ENCODE measurements at places on chromosomes 12 and 14. TPM values are rescaled to one million over a fixed set of nuclear protein-coding genes. Genes with fewer than 3 reads are reported as not detected.
A peak's percentile ranks its signal among the peaks of the same experiment; 100 is the strongest.

DNA sequence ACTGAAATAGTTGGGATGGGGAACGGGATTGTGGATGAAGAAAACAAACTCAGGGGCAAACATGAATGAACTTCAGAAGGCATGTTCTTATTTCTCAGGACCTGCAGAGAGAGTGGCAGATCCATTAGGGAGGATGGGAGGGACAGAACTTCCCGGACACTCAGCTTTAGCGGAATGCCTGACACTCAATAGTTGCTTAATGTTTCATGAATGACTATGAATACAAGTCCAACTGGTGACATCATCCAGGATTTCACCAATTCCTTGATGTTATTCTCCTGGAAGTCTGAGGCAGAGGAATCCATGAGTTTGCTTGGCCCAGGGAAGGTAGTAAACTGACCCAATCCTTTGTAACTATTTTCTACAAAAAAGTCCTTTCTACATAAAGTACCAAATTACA is 37.8 kb upstream of the LRRC10 start:
- no peak for DNase-seq

DNA sequence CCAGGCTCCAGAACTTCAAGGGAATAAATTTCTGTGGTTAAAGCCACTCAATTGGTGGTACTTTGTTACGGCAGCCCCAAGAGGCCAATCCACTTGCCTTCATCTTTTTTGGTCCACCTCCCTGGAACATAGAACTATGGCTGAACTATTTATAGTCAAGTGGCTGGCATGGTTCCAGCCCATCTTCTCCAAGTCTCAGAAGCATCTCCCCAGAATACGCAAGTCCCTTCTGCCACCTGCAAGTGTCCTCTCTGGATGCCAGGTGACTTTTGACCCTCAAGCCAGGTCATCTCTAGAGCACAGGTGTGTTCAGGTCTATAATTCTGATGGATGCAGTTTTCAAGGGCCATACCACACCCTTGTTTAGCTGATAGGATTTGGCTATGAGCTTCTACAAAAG is 371.5 kb downstream of the AACS start:
- DNase-seq: no peak

GRCh38 chr12:41967668-41968500 is 176.8 kb downstream of the GXYLT1 start:
- DNase-seq: no peak

The DEGS2 gene
- polyA plus RNA-seq: 1.1 TPM

DNA sequence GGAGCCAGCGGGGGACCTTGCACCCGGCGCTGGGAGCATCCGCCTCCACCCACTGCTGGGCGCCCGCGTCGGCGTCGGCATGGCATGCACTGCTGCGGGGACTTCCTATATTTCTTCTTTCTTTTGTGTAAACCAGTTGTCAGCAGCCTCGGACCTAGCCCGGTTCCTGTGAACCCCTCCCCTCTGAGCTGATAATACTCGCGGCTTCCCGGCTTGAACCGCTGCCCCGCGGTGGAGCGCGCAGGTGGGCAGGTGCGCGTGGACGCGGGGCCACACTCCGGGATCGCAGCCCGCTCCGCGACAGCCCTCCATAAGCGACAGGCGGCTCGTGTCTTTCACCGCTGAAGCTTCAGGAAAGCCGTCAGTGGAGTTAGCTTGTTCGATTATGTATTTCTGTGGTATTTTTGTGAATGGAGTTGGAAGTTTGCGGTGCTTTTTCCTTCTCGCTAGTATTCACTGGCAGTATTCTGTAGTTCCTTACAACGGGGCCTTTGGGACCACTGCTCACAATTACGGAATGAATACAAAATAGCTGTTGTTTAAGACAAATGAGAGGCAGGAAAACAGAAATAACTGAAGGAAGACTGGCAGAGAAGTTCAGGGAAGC is 870 bp downstream of the BMAL2 start:
- DNase-seq: no peak

The SERPINA10 gene
- polyA plus RNA-seq: 0.03 TPM

The C12orf60 gene
- polyA plus RNA-seq: 1.1 TPM

GRCh38 chr12:74999474-74999873 is 210.2 kb downstream of the KCNC2 start:
- DNase-seq: no peak

DNA sequence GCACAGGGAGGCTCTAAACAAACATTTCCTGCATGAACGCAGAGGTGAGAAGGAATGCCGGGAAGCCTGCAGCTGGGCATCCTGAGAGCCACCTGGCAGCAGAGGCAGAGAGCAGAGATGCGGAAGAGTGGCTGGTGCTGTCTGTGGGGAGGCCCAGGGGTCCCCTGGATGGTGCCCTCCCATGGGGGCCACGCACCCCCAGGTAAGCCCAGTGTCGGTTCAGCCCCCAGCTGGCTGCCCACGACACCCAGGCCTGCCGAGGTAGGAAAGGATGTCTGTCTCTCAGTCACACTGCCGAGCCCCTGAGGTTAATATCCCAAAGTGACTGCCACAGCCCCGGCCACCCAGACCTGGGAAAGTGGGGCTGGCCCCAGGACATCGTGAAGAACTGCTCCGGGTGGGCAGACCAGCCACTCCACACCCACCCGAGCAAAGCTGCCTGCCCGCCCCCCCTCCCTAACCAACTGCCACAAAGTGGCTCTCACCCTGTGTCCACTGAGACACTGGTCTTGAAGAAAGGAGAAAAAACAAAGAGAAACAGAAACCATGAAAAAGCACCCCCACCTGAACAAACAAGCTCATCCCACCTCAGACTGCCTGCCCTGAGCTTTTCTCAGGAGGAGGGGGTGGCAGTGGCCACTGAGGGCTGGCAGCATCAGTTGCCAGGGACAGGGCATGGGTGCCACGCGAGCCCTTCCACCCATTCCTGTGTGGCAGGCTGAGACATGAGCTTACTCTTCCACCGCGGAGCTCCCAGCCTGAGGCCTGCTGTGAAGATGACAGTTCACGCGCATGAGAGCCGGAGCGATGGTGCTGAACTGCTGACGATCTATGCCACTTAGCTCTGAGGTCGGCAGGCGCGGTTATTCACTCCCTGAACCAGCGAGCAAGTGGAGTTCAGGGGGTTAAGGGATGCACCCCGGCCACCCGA is 40.8 kb downstream of the CCDC88C start:
- DNase-seq: no peak

The GLI1 gene
- 11.2 TPM for polyA plus RNA-seq

GRCh38 chr12:88944397-88944796 is 364.1 kb upstream of the KITLG start:
- DNase-seq: no peak

- DNase-seq: no peak
These were observed 35.5 kb upstream of the SOCS2 start for GRCh38 chr12:93536766-93537488.

The TMEM253 gene
- polyA plus RNA-seq: 0.62 TPM

DNA sequence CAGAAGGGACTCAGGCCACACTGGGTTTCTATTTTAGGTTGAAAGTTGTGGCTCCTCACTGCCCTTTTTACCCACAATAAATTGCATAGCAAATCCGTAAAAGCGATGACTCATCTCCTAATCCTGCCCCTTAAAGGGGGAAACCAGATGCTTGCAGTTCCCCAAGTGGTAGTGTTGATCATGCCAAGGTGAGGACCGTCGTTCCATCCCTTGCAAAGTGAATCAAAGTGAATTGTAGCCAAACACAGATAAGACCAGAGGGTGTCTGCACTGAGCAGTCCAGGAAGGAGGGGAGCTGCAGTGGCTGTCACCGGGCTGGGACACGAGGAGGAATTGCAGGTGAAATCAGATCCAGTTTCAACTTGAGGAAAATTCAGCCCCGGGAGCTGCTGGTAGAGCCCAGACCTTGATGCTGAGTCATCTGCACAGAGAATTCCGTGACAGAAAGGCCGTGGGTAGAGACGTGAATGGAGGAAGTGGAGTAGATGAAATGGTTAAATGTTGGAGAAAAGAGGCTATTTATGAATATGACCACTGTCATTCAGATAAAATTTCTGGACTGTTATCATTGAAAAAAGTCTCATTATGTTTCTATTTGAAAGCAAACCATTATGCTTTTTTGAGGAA is 44.2 kb upstream of the MMP17 start:
- no peak for DNase-seq

The MEG3 gene
- 6,363 TPM for polyA plus RNA-seq

- DNase-seq: no peak
These were observed 18.9 kb upstream of the SYNDIG1L start for GRCh38 chr14:74444866-74445265.

- no peak for DNase-seq
These were observed 778 bp upstream of the C1R start for GRCh38 chr12:7092986-7093460.

DNA sequence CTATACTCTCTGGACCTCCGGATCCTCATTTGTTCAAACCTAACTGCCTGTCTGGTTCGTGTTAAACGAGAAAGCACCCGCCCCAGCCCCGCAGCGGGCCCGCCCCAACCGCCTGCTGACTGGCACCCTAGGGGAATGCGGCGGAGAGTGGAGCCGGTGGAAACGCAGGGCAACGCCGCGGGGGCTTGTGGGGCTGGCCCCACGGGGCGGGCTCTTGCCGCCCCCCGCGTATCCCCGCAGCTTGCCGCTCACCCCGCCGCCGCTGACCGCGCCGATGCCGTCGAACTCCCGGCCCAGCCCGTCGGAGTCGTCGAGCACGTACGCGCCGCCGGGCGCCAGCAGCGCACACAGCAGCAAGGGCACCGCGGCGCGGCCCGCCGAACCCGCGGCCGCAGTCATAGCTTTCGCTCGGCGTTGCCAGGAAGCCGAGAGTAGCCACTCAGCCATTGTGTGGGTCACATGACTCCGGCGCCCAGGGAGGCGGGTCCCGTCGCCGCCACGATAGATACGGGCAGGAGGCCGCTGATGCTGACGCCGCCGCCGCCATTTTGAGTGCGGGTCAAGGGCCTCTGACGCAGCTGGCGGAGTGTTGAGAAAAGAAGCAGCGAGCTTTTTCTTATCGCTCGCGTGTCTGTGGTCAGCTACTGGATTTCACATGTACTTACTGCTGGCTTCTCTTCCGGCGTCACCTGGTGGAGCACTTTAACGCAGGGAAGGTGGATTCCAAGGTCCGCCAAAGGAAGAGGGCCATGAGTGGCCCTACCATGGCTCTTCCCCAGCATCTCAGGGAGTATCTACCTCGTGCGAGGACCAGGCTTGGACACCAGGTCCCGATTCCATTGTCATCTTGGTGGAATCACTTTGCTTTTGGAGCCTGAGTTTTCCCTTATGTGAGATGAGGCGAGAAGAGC is at the start of gene GALC:
Gene GALC, minus strand, starts transcription at position 465 of the 911 bp plus-strand sequence. Its CDS starts 18 bp downstream, at position 447.
- peak; percentile 61 for DNase-seq

- no peak for DNase-seq
These were observed 9.2 kb upstream of the IKZF4 start for GRCh38 chr12:56011509-56012090.

DNA sequence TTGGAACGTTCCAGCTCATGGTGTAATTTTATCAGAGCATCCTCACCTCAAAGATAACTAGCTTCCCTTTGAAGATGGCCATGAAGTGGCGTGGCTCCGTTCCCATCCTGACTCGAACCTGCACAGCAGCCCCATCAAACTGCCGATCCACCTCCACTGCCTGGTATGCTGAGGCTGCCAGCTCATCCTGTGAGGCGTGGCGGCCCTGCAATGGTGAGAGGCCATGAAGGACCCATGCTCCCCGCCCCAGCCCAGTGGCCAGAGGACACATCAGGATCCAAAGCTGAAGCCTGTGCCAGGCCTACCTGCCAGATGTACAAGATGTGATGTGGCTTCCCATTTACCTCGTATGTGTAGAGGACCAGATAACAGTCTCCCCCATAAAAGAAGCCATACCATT is 11.2 kb downstream of the AVIL start:
- no peak for DNase-seq

DNA sequence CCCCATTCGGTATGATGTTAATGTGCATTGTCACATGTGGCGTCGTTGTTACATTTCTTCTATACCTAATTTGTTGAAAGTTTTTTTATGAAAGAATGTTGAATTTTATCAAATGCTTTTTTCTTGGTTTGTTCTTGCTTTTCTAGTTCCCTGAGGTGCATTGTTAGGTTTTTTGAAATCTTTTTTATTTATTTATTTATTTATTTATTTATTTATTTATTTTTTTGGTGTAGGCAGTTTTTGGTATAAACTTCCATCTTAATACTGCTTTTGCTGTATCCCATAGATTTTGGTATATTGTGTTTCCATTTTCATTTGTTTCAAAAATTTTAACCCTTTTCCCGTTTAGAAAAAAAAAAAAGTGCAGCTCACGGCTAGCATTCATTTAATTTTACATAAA is 121.1 kb upstream of the HMGA2 start:
- DNase-seq: no peak

GRCh38 chr12:89280833-89281538 is 71.3 kb downstream of the DUSP6 start:
- DNase-seq: no peak

DNA sequence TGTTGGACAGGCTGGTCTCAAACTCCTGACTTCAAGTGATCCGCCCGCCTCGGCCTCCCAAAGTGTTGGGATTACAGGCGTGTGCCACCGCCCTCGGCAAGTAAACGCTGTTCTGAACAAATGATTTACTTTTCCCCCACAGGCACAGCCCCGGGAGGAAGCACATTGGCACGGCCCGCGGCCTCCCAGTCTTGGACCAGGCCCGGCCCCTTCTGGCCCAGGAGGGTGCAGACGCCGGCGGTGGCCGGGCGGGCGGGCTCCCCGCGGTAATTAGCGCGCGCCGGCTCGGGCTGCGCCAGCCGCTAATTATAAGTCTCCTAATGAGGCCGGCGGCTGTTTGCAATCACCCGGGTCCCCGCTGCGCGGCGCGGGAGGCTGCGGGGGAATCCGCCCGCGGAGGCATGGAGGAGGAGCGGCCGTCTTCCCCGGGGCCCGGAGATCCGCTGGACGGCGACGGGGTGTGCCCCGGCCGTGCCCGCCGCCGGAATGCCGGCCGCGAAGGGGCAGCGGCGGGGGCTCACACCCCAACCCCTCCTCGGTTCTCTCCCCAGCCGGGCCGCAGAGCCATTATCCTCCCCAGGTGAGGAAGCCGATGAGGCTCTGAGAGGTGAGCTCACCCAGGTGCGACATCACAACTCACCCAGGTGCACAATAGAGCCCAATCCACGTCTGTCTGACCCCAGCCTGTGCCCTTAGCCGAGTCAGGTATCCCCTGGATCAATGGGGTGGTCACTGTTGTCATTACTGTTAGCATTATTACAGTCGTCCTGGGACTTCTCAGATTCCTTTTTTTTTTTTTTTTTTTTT is 3.3 kb upstream of the POP5 start:
- no peak for DNase-seq

All from forelimb muscle (tissue), 1 donor.